Liver (tissue), 10 donors: ENCODE measurements at places on chromosomes 7 and 10. TPM values are rescaled to one million over a fixed set of nuclear protein-coding genes. Genes with fewer than 3 reads are reported as not detected.

DNA sequence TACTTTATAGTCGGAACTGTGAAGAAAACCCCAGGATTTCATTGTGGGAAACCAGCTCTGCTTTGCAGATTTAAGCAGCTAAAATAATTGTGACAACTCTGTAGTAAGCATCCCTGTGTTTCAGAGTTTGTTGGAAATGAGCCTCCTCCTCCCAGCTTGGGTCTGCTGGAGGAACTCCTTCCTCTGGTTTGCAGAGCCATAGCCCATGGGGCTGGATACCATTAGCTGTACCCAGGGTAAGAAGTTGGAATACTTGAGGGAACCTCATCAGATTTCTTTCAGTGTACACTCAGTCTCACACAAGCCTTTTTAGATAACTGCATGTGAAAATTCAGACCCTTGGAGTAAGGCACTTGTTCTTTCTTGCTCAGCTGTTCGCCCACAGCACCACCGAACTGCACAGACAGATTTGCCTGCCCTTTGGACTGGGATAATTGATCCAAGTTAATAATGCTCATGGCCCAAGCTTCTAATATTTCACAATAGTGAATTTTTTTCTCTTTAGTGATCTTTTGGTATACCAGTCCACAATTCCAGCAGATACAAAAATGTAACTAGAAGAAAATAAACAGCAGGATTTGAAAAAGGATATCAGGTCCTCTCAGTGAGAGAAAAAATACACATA, 467.4 kb upstream of the FZD8 start:
- no peak for DNase-seq

DNA sequence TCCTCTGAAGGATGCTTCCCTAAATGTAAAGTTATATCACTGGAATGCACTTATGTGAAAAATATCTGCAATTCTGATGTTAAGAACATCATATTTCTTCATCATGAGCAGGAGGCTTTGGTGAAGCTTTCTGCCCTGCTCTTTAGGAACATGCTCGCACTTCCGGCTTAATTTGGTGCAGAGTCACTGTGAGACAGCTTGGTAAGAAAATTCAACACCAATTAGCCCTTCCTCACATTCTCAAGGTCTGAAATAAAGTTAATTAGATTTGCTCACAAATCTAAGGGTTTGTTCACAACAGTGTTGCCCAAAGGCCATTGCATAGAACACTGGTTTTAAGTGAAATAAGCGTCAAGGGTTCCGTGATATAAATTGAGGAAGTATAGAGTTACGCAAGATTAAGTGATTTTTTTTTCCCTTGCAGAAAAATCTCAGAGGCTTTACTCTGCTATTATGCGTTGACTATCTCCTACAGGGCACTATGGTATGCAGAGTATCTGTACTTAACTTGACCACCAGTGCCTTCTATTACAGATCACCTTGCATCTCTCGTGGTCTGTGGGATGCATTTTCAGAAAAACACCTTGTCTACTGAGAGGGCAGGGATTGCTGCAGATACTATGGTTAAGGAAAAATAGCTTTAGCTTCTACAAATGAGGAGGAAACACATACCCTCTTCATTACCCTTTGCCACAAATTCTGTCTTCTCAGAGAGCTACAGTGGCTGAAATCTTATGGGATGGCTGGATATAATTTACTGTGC, 953.9 kb downstream of the TYW1 start:
- DNase-seq = no peak

- DNase-seq = no peak
These were observed 6.5 kb downstream of the TSPAN14 start for GRCh38 chr10:80460399-80461207.

DNA sequence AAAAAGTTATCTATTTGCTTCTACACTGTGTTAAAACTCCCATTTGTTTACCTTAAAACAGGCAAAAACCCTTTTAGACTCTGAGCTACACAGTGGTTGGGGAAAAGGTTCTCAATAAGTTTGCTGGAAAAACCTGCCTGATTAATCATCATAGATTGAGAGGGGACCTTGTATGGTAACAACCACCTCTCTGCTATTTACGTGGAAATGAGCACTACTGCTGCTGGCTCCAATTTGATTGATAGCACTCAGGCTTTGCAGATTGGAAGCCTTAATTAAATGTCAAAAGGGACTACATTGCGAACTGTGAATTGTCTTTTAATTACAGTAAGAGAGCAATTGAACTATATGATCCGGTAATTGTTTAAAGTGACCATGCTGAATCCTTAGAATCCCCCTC, 119.0 kb upstream of the IMMP2L start:
- DNase-seq = no peak

DNA sequence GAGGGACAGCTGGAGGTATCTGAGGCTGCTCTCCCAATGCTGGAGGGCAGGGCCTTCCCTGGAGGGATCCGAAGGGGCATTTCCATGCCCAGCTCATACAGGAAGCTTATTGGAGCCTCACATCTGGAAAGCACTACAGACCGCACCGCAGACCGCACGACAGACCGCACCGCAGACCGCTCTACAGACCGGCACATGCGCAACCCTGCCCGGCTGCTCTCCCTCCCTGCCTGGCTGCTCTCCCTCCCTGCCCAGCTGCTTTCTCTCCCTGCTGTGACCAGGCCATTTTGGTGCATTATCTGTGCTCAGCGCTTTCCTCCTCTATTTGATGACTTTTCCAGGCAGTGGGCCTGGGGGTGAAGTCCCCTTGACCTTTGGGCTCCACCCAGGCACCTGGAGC, 39.6 kb upstream of the EN2 start:
- DNase-seq = no peak

GRCh38 chr7:28725045-28725642, 233.0 kb downstream of the TRIL start:
- no peak for DNase-seq

Gene TRIM74
- polyA plus RNA-seq = not detected

DNA sequence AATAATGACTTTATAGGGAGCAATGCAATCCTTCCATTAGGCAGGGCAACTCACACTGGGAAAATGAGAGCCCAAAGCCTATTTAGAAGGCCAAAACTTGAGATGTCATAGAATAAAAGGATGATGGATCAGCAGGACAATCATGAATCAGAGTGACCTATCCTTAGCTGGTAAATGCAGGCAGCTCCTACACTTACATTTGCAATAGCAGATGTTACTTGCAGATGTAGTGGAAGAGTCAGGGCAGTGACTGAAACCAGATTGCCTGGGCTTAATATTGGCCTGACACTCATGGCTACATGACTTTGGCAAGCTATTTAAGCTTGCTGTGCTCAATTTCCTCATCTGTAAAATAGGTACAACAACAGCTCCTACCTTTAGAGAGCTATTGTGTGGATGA, 98.7 kb downstream of the PRTFDC1 start:
- no peak for DNase-seq

- DNase-seq = no peak
These were observed 77.3 kb upstream of the SEPHS1 start for GRCh38 chr10:13425397-13425796.

DNA sequence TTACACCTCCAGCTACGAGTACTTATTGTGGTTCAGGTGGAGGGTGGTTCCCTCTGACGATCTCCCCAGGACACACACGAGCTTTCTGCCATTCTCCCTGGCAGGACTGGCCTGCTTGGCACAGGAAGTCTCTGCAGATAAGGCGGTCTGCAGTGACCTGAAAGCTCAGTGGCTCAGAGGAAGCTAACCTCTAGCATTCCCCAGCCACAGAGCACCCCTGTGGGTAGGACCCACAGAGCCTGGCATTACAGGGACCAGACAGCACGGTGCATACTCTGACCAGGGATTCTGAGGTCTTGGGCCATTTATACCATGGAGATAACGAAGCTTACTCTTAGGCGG, 1.9 kb upstream of the GPR146 start:
- DNase-seq = no peak

DNA sequence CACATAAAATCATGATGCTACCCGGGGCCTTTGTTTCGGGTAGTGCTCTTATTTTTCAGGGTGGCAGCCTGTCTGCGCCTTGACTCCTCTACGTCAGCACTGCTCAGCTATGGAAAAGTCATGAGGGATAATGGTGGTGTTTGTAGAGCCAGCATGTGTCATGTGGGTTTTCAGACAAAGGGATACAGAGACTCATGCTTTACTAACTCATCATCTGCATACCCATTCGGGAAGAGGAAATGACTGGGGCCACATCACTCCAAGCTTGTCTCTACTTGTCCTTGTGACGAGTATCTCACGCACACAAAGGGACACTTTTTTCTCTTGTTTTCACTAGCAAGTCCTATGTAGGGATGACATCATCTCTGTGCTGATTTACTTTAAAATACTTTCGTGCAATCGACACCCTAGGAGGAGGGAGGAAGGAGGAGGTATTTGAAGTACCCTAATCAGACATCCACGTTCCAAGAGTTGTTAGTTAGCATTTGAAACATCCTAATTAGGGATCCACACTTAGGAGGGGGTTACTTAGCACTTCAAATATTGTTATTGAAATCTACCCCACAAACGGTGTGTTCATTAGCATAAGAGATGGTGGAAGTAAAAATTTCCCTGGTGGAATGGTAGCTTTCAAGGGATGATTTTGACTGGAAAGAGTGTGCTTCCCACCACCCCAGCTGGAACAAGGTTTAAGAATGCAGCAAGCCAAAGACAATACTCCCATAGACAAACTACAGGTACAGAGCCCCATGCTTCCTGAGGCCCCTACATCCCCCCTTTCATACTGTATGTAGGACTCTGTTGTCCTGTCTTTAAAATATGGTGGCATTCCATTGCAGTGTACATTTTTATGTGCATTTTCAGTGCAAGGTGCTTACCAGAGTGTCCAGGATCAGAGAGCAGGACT, 52.0 kb downstream of the THNSL1 start:
- no peak for DNase-seq

Gene POU6F2
- polyA plus RNA-seq = 0.24 TPM

DNA sequence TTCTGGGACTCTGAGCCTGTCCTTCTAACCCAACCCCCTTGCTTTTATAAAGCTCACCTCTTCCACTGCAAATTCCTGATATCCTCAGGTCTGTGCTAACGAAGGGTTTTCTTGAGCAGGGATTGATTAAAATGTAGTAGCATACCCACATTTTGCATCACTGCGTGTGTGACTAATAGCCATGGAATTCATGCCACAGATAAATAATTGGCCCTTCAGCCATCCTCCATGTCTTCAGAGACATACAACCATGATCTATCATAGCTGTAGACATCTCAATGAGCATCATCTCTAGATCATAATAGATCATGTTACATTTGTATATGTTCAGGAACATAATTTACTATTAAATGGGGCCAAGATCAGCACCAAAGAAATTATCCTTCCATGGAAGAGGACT, 990.3 kb downstream of the KCNMA1 start:
- DNase-seq = no peak

GRCh38 chr10:58608351-58608750, 95.7 kb downstream of the BICC1 start:
- DNase-seq = no peak
